SK-N-SH (cell line): ENCODE measurements at places on chromosomes 7 and 10. TPM values are rescaled to one million over a fixed set of nuclear protein-coding genes. Genes with fewer than 3 reads are reported as not detected.

The EPO gene
- polyA plus RNA-seq, result not detected in 2 replicates

The CDK13 gene
- polyA plus RNA-seq, result 23.1 and 30.3 TPM in 2 replicates

The MKI67 gene
- 5.7 and 7.5 TPM in 2 replicates for polyA plus RNA-seq

The SORCS1 gene
- 0.66 and 2.4 TPM in 2 replicates for polyA plus RNA-seq

The UTF1 gene
- not detected in 2 replicates for polyA plus RNA-seq

The LRGUK gene
- polyA plus RNA-seq, result 1.5 TPM in 2 replicates

The CDK14 gene
- polyA plus RNA-seq, result 13.9 and 15.6 TPM in 2 replicates

The THSD7A gene
- polyA plus RNA-seq, result 0.16 and 0.49 TPM in 2 replicates

The FBXO24 gene
- 0.71 and 0.94 TPM in 2 replicates for polyA plus RNA-seq

The RBM20 gene
- 0.64 and 0.67 TPM in 2 replicates for polyA plus RNA-seq

The CLDN3 gene
- 0.05 and 0.08 TPM in 2 replicates for polyA plus RNA-seq

The GPR15LG gene
- not detected in 2 replicates for polyA plus RNA-seq

The CTAGE8 gene
- not detected in 2 replicates for polyA plus RNA-seq

The FOXI2 gene
- polyA plus RNA-seq, result not detected in 2 replicates

The PARP12 gene
- polyA plus RNA-seq, result 16.0 and 17.7 TPM in 2 replicates

The UCMA gene
- polyA plus RNA-seq, result not detected in 2 replicates

The LRMDA gene
- polyA plus RNA-seq, result 0.37 and 0.95 TPM in 2 replicates

The ZNF727 gene
- not detected in 2 replicates for polyA plus RNA-seq

The FFAR4 gene
- polyA plus RNA-seq, result not detected in 2 replicates

The GIGYF1 gene
- polyA plus RNA-seq, result 17.4 and 19.4 TPM in 2 replicates

The GRID1 gene
- polyA plus RNA-seq, result 0.13 and 0.24 TPM in 2 replicates

The FXYD4 gene
- polyA plus RNA-seq, result not detected in 2 replicates

The EMX2 gene
- polyA plus RNA-seq, result not detected in 2 replicates

The CTTNBP2 gene
- not detected in 2 replicates for polyA plus RNA-seq

The TMEM176B gene
- 0.15 TPM in 1 of 2 replicates, not detected in the other for polyA plus RNA-seq

The MAT1A gene
- polyA plus RNA-seq, result 0.03 and 0.05 TPM in 2 replicates

The AGAP4 gene
- polyA plus RNA-seq, result 17.6 and 21.9 TPM in 2 replicates

The TMEM213 gene
- polyA plus RNA-seq, result not detected in 2 replicates

The TOMM7 gene
- polyA plus RNA-seq, result 453 and 546 TPM in 2 replicates

The CC2D2B gene
- not detected in 2 replicates for polyA plus RNA-seq

The DDX50 gene
- 33.5 and 40.7 TPM in 2 replicates for polyA plus RNA-seq

The CDHR1 gene
- polyA plus RNA-seq, result 0.02 and 0.05 TPM in 2 replicates
